ENCODE measurements at places on chromosomes 13 and 19.

- DNase-seq: no peak
These were observed at the start of gene ZNF418 for GRCh38 chr19:57934820-57935665. Gene ZNF418, minus strand, starts transcription at chr19:57935402. Its CDS starts 1,580 bp downstream, at chr19:57933822.

- no peak for DNase-seq
These were observed 45.0 kb downstream of the KCTD15 start for GRCh38 chr19:33841685-33842084.

DNA sequence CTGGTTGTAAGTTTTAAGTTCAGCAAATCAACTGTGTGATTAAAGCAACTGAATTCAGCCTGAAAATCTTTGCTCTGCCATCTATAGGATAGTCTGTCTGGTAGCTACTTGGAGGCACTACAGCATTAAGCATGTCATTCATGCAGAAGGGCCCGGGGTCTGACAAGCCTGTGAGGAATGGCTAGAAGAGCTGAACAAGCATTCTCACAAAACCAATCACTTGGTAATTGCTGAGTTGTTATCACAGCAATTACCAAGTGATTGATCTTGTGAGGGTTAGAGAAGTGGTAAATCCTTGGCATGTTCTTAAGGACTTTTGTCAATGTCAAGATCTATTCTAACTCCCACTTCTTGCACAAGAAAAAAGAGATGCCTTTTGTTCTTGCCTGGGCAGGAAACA lies 356.1 kb downstream of the FGF14 start:
- DNase-seq: no peak

DNA sequence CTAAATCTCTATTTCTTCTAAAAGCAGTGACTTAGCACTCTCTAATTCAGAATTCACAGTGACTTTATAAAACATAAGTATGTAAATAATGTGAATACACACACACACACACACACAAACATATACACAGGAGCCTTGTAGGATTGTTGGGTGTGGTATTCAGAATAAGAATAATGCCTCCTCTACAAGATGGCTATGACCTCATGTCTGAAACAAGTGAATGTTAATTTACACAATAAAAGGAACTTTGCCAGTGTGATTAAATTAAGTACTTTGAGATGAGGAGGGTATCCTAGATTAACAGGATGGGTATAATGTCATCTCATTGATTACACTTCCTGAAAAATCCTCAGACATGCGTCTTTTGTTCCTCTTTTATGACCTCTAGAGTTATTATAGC lies 234.6 kb downstream of the SLITRK6 start:
- DNase-seq: no peak

- DNase-seq: no peak
These were observed 1134.3 kb downstream of the SLITRK1 start for GRCh38 chr13:82747958-82748357.
